ENCODE measurements at places on chromosomes 4 and X. TPM values are rescaled to one million over a fixed set of nuclear protein-coding genes. Genes with fewer than 3 reads are reported as not detected.

Gene MSANTD1
- total RNA-seq: 0.87 TPM

DNA sequence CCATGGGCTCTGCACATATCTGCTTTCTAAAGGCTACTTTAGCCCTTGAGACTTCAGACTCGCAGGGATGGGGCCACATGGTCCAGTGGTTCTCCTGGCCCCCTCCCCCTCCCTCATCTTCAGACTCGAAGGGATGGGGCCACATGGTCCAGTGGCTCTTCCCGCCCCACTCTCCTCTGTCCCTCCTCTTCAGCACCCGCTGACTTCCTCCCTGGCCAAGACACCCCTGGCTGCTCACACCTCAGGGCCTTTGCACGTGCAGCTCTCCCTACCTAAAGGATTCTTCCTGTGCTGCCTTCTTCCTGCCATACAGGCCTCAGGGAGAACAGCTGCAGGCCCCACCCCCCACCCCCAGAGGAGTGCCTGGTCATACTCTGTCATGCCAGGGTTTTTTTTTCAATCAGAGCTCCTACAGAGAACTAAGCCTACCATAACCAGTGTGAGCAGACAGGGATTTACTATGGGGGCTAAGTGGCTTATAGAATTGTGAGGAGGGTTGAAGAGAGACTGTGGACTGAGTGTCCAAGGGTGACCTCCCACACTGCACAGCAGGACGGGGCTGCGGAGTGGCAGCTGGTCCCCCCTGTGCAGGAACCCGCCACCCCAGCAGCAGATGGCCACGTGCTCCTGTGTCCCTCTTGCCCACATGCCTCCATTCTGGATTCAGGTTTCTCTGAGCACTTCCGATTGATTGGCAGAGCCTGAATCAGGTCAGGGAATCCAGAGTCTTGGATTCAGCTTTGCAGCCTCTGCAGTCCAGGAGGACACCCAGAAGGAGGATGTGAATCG is 6.1 kb upstream of the SPON2 start:
- peaks cover 11% of the 10 kb centered on the region for H3K27me3 ChIP-seq
- peaks cover 39% of the 10 kb centered on the region for H3K36me3 ChIP-seq
- no peak for DNase-seq

Gene RAB9A
- total RNA-seq: 9.1 TPM

Gene GCNA
- 4.7 TPM for total RNA-seq

DNA sequence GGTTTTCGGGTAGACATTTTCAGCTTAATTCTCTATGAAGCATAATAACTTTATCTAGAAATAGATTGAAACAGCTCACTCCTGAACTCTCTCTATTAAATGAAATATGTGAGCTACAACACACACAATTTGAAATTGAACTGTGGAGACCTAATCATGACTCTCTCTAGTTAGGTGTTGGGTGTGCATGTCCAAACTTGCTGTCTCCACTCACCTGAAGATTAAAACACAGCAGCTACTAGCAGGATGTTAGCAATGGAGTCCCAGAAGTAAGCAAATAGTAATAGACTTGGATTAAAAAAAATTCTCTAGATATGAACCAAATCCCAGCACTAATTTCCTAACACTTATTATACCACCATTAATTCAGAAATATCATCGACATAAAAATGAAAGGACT is 173.1 kb downstream of the FSTL5 start:
- H3K4me1 ChIP-seq: no peaks in the 10 kb centered on the region
- no peak overlapping the region for H3K27ac ChIP-seq
- no peak for DNase-seq
- H3K4me3 ChIP-seq: no peak overlapping the region

DNA sequence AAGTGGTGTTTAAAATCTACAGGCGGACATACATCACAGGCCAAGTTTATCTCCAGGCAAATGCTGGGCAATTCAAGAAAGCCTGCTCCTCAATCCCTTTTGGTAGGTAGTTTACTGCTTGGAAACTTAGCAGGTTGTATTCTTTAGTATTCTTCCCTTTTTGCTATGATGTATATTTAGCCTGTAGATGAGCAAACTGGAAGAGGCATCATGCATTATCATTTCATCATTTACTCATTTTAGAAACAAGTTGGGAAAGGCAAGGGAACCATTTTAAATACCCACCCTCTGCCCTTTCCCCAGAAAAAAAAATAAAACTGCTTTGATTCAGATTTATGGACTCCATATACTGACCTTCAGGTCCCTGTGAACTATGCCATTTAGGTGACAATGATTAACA is 213.2 kb downstream of the CAMK2D start:
- H3K27me3 ChIP-seq: no peaks in the 10 kb centered on the region
- H3K36me3 ChIP-seq: peaks cover 18% of the 10 kb centered on the region
- DNase-seq: no peak
- H3K4me1 ChIP-seq: peaks cover 17% of the 10 kb centered on the region
- H3K27ac ChIP-seq: no peak overlapping the region
- no peak overlapping the region for H3K4me3 ChIP-seq

DNA sequence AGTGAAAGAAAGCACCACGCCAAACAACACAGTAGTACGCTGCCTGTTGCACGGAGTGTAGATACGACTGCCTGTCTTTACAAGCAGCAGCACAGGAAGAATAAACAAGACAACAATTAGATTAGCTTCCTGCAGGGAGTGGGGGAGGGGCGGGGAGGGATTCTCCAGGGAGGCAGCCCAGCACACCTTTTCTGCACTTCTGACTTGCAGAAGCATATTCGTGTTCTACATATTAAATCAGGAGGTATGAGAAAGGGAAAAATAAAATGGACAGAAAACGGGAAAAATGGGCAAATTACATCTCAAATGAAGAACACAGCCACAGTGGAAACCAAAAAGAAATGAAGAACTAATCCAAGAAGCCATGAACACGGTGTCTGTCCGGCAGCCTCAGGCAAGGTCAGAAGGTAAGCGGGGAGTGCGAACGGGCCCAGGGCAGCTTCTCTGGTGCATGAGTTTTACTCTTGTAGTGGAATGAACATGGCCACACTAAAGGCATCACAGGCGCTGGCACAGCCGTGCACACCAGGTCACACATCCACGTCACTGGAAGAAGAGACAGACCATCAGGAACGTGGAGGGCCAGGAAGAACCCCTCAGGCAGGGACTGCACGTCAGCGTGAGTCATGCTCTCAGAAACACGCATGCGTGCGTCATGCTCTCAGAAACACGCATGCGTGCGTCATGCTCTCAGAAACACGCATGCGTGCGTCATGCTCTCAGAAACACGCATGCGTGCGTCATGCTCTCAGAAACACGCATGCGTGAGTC is 20.1 kb upstream of the ADRA2C start:
- no peak overlapping the region for H3K4me3 ChIP-seq
- no peaks in the 10 kb centered on the region for H3K36me3 ChIP-seq
- no peak overlapping the region for H3K27ac ChIP-seq
- H3K4me1 ChIP-seq: no peaks in the 10 kb centered on the region
- no peak for DNase-seq
- H3K27me3 ChIP-seq: peaks cover 25% of the 10 kb centered on the region

DNA sequence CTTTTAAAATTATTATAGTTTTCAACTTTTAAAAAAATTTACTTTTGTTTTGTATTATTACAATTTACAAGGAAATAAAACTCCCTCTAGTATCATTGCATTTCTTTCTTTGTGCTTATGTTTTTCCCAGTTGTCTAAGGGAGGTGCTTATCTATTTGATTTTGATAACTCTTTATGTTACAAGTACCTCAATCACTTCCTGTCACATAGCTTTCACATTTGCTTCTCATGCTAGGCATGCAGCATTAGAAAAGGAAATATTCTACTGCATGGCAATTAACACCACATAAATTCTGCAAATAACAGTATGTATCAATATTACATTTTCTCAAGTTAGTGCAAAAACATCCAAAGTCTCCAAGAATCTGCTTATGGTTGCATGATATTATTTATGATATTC is 180.3 kb upstream of the HS3ST1 start:
- peaks cover 2% of the 10 kb centered on the region for H3K4me1 ChIP-seq
- no peaks in the 10 kb centered on the region for H3K36me3 ChIP-seq
- H3K27ac ChIP-seq: no peak overlapping the region
- DNase-seq: no peak
- H3K27me3 ChIP-seq: no peaks in the 10 kb centered on the region

- H3K4me3 ChIP-seq: no peak overlapping the region
- no peak overlapping the region for H3K27ac ChIP-seq
- H3K4me1 ChIP-seq: no peaks in the 10 kb centered on the region
- no peak for DNase-seq
- H3K36me3 ChIP-seq: no peaks in the 10 kb centered on the region
- H3K27me3 ChIP-seq: peaks cover 30% of the 10 kb centered on the region
These were observed 67.4 kb upstream of the HELT start for GRCh38 chr4:184950926-184951325.

DNA sequence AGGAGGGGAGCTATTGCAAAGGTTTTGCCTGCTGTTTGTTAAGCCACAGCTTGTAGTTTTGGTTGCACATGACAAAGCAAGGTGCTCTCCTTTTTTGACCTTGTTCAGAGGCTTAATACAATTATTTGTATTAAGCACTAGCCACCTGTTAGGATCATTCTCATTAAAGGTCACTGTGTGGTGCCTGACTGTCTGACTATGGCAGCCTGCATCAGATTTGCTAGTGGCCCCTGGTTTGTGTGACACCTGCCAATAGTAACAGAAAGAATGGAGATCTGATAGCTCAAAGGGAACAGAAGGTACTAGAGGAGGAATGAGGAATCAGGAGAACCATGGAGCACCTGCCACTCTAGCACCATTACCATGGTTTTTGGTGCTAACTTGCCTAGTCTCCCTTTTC is 102.5 kb downstream of the POLA1 start:
- DNase-seq: no peak
- no peaks in the 10 kb centered on the region for H3K27me3 ChIP-seq
- H3K36me3 ChIP-seq: peaks cover 17% of the 10 kb centered on the region
- H3K27ac ChIP-seq: no peak overlapping the region
- no peak overlapping the region for H3K4me3 ChIP-seq

Gene PCYT1B
- total RNA-seq: not detected
